T1000 (cell line): ENCODE measurements at places on chromosomes 2 and 18.

- DNase-seq, result no peak
These were observed 309.5 kb downstream of the NDUFA10 start for GRCh38 chr2:239715606-239716005.

DNA sequence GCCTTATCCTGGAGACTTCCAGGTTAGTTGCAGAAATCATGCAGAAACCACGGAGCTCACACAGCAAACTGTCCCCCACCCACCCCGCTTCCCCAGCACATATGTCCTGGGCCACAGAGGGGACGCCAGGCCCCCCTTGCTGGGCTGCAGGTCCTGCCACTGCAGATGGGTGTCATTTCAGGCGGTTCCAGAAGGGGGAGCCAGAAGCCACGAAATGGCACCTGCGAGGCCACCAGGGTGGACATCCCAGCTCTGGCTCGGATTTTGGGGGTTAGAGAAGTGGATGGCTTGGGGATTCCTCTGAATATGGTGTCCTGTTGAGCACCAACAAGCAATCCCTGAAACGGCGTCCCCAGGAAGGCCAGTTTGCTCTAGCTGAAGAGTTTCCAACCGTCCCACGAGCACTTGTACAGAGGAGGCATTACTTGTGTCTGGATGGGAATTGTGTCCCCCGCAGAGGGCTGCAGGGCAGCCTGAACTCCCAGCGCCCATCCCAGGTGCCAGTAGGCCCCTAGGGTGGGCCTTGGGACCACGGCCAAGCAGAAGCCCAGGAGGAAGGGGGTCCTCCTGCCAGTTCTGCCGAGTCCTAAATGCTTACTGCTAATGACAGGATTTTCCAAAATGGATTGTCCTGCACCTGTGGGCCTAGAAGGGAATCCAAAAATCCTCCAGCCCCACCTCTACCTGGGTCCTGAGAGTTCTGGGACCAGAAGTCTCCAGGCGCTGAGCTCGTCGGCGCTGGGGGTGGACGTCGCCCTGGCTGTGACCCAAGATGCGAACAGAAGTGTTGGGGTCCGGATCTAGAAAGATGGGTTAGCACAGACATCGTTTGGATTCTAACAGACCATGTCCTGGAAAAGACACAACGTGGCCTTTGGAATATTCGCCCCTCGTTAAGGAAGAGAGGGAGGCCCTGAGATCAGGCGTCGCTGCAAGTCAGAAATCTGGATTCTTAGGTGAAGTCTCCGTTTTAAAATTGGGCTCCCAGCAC lies 14.6 kb upstream of the NFATC1 start:
- DNase-seq, result peak; percentile 6

- no peak for DNase-seq
These were observed 24.8 kb downstream of the CYTIP start for GRCh38 chr2:157419031-157419575.

GRCh38 chr2:60400462-60401246 lies 152.8 kb downstream of the BCL11A start:
- no peak for DNase-seq

DNA sequence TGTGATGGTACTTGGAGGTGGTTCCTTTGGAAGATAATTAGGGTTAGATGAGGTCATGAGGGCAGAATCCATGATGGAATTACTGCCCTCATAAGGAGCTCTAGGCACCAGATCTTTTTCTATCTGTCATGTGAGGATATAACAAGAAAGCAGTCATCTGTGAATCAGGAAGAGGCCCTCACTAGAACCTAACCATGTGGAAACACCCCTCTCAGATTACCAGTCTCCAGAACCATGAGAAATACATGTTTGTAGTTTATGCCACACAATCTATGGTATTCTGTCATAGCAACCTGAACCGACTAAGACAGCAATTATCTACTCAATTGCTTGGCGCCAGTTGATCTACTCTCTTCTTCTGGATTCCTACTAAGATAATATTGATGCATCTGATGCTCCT lies 2.4 kb upstream of the SERPINB10 start:
- no peak for DNase-seq

DNA sequence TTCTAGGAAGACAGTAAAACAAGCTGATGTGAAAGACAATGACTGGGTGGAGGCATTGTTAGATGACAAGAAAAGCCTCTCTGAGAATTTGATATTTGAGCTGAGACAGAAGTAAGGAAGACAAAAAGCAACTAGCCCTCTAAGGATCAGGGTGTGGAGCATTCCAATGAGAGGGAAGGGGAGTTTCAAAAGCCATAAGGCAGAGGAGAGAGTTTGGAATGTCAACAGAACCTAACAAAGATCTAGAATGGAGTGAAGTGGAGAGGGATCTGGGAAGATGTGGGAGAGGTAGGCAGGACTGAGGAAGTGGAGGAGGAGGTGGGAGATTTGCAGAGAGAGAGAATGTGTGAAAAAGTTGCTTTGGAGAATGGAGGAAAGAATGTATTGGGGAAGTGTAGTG lies 17.3 kb upstream of the ASXL2 start:
- no peak for DNase-seq

- peak; percentile 49 for DNase-seq
These were observed 115.3 kb downstream of the FEZ2 start for GRCh38 chr2:36482576-36483214.

- peak; percentile 47 for DNase-seq
These were observed at the start of gene CNTNAP5 for GRCh38 chr2:124025171-124025580. CNTNAP5 (plus strand) TSS chr2:124025287; CDS start chr2:124025651, 364 bp downstream.

GRCh38 chr18:39589496-39589895 lies 2023.9 kb upstream of the CELF4 start:
- DNase-seq, result no peak

DNA sequence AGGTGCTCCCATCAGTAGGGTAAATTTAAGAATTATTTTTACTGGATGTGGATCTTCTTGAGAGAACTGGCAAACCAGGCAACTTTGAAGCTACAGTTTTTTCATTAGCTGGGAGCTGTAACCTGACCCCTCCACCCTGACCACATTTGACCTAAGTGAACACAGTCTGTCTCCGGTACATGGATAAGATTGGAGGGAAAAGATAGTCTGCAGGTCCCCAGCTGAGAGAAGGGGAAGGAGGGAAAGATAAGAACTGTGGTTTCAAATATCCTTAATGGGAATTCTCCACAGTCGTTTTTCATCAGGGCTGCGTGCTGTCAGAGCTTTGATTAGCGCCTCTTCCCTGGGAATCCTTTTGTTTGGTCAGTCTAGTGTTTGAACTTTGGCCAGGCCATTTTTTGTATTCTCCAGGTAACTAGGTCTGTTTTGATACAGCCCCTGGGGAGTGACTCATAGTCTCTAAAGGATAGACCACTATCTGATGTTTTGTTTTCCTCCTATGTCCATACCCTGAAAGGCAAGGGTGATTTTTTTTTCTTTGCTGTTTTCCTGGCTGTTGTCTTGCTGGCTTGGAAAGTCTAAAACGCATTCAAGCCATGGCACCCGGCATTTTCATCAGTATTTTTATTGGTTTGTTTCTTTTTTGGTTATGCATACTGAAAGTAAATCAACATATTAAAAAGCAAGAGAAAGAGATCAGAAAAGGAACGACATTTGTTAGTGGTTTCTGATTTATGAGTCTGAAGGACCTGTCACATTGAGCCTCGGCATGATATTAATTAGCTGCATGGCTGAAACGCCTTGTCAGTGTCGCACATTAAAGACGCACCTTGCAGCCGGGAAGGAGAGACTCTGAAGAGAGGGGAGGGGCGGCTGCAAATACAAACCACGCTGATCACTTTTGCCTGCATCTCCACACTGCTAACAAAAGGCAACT lies 183.4 kb upstream of the FN1 start:
- DNase-seq, result no peak

GRCh38 chr2:71926089-71926447 lies 221.6 kb downstream of the CYP26B1 start:
- no peak for DNase-seq

- no peak for DNase-seq
These were observed 981 bp downstream of the RAMP1 start for GRCh38 chr2:237860273-237860935.

DNA sequence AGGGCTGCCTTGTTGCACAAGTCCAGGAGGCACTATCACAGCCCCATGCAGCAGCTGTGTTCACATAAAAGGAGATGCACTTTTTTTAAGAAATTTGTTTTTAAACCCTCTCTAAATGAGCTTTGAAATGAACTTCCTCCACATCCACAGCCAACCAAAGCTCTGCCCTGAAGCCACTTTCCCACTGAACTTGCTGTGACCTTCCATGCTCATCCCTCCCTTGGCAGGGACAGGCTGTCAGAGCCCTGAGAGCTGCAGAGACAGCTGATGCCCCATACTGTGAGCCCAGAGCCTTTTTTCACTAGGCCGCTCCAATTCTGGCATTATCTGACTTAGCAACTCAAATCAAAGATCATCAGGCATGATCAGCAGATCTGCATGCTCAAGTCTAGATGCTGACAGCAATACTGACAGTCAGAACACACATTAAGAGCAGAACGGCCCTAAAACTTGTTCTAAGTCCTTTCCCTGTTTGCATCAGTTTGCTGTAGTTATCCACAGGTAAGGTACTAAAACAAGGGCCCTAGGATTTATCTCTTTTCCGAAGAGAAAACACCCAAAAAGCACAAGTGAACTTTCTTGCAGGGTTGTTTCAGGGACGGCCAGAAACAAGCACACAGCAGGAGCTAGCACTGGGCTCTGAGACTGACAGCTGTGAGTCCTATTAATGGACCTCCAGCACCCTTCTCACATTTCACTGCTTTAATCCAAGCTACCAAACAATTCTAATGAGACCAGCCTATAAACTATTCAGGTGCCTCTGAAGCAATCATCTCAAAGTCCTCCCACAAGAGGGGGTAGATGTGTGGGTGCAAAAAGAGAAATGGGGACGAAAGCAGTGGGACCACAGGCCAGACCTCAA lies 34.9 kb downstream of the RNU4ATAC start:
- DNase-seq, result no peak

DNA sequence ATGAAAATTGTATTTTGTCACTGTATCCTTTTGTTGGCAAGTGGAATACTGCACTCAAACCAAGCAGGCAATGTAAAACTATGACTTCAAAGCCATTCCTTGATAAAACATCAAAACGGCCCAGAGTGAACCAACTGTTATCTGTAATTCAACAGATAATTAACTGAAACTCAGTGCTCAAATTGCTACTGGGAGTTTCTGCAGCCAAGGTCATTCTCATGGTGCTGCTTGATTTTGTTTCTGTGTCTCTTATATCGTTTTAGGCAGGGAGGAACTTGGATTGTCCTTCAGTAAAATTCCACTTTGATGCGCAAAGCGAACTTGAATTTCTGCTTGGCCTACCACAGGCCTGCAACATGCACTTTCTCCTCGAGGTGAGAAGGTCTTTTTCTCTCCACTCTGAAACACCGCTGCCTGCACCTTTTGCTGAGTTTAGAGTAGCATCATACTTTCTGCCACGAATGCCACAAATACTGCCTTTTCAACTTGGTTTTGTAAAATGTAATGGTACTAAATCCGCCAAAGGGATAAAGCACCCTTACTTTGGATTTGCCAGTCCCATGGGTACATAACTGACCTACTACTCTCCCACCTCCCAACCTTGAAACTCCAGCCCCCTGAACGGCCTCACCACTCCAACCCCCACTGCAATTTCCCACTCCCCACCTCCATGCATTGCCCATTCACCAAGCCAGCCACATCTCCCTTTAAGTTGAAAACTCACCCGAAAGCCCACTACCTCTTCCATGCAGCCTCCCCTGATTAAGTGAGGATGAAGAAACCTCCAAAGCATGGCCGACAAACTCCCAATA lies 204.7 kb downstream of the TGIF1 start:
- no peak for DNase-seq

DNA sequence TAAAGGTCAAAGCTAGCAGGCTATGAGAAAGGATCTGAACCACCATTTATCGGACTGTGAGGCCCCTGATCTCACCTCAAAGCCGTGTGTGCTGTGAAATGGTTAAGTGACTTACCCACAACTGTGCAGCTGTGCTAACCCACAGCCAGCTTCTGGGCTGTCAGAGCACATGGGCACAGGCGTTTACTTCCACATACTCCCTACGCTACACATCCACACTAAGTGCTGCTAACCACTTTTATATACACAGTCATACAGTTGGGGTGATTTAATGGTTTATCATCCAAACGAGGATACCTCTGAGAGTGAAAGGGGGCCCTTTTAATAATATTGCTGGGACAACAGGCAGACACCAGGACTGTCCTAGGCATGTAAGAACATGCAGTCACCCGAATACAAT lies 37.3 kb downstream of the CYRIA start:
- no peak for DNase-seq

DNA sequence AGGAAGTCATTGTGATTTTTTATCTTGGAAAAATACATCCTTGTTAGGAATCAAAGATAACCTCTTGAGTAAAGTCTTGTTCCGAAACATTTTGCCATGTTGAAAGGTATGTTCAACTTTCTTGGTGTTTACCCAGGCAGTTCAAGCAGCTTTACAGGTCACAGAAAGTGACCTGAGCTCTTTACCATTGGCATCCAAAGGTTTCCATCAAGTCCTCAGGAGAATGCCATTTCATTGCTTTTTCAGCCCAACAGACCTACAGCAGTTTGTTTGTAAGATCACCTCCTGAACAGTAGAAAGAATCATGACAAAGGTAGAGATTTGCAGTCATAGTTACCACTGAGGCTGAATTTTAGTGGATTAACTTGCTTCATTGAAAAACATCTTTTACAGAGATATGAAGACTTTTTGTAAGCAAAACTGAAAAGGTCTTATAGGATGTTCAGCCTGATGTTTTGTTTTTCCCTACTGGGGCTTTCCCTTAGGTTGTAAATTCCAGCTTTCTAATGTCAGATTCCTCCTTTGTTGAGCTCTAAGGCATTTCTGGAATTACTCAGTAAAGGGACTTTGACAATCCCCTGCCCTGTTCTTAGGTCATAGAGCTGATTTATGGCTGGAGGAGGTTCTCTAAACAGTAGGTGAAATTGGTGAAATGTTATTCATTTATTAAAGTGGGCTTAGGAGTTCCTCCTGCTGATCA lies 236.8 kb upstream of the RBMS1 start:
- DNase-seq, result no peak

DNA sequence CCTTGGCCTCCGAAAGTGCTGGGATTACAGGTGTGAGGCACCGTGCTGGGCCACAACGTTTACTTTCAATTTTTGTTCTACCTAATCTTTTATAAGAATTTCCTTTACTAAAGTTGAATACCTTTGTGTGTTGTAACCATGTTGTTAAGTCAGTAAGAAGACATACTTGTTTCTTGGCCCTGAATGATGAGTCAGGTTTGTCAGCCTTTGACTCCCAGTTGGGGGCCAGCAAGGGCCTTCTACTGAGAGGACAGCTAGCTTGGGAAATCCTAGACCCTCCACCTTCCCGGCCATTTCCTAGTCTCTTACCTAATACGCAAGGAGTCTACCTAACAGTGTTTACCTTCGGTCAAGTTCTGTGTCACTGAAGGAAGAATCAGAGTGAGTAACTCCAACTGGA lies 22.7 kb downstream of the MTHFD2 start:
- DNase-seq, result no peak

GRCh38 chr2:241834527-241835210 lies 24.0 kb downstream of the PDCD1 start:
- DNase-seq, result no peak

- DNase-seq, result no peak
These were observed 86.9 kb upstream of the MGAT5 start for GRCh38 chr2:134167015-134167414.

GRCh38 chr2:174985614-174986013 lies 19.6 kb downstream of the CHN1 start:
- no peak for DNase-seq
